D721Med (cell line): ENCODE measurements at places on chromosomes 4 and X.

GRCh38 chrX:145405012-145405411, 157.7 kb downstream of the SPANXN1 start:
- no peak for DNase-seq

DNA sequence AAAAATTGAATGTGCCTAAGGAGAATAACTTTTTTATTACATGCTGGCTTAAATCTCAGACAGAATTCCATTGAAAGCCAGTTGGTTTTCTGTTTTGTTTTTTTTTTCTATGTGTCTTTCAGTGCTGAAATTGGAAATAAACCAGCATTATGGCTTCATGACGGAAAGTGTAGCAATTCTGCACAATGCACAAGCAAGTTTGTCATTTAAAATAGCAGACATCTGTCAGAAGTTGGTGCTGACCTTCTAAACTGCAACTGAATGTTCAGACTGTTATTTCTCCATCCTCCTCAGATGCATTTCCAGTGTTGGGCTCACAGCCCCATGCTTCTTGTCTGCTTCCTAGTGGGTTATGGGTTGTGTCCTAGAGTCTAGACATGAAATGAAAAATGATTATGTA, 107.2 kb upstream of the LIMCH1 start:
- DNase-seq = no peak

- no peak for DNase-seq
These were observed 2.7 kb downstream of the FOXO4 start for GRCh38 chrX:71098302-71098701.

DNA sequence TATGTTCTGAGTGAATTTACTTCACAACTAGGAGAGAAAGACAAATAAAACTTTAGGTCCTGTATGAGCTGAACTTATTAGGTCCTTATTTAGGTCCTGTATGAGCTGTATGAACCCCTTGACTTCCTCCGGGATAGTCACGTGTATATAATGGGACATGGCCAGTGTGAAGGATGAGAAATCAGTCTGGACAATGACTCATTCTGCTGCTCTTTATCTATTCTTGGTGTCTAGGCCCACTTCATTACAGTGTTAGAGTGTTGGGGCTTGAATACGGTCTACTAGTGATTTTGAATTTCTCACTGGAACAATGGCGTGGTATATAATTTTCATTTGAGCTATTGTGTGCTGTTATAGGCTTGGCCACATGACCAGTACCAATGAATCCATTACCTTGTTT, 21.9 kb downstream of the STK26 start:
- DNase-seq = no peak

GRCh38 chr4:161577579-161578301, 586.1 kb downstream of the FSTL5 start:
- DNase-seq = no peak

GRCh38 chr4:2258091-2259035, 3.5 kb downstream of the MXD4 start:
- no peak for DNase-seq

DNA sequence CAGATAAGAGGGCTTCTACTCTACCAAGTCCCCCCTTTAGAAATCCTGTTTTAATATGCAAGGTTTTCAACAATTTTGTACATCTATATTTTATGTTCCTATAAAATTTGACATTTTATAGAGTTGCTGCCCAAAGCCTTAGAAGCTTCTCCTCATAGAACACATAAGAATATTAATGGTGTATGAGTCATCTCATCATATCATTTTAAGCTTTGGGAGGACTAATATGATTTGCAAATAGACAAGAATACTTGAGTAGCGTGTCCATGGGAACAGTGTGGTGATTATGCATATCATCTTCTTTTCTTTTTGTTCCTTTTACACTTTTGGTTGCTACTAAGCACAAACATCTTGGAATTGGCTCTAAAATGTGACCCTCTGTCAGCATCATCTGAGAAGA, 56.7 kb upstream of the HUWE1 start:
- no peak for DNase-seq

- no peak for DNase-seq
These were observed 103.7 kb downstream of the CEP135 start for GRCh38 chr4:56052481-56052880.

DNA sequence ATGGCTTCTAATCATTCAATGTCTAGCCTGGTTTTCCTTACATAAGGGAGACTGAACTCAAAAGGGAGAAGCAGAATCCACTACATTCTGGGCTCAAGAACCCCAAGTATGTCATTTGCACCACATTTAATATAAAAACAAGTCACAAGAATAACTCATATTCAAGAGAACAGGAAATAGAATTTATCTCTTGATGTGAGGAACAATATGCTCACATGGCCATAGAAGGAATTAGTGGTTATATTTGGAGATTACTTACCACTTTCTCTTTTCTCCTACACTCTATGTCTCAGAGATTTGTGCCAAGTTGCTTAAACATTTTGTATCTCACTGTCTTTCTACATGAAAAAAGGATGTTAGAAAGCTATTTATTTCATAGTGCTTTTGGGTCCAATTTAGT, 922.6 kb upstream of the PABPC4L start:
- DNase-seq = no peak

DNA sequence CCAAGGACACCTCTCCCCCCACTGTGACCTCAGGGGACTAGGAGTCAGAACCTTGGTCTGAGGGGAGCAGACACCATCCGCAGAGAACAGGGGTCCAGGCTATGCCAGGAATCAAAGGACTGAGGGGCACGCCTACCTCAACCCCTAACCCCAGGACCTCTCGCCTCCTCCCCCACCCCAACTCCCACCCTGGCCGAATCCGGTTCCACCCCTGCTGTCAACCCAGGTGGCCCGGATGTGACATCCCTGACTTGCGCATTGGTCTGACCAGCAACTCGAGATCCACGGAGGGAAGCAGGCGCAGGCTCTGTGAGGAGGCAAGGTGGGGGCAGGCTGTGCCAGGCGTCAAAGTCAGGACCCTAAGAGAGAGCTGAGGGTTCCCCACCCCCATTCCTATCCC, 468 bp upstream of the MAGEA4 start:
- DNase-seq = no peak

GRCh38 chr4:2848449-2848848, 4.8 kb downstream of the ADD1 start:
- DNase-seq = no peak

DNA sequence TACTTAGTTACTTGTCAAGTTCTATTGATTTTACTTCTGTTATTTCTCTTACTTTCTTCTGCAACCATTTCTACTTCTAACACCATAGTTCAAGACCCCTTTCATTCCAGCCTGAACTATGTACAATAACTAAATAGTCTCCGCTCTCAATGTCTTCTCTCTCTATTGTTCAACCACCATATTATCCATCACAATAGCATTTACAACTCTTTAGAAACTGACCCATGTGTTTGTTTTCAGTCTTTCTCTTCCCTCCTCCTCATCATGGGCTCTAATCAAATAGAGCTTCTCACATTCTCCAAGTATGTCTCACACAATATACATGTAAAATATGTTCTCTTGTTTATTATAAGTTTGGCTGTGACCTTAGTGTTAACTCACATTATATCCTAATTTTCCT, 143.6 kb downstream of the ZAR1 start:
- no peak for DNase-seq

- DNase-seq = no peak
These were observed 802.0 kb downstream of the RPA4 start for GRCh38 chrX:97685753-97686152.

- no peak for DNase-seq
These were observed 4.4 kb downstream of the SCFD2 start for GRCh38 chr4:53361451-53361850.

- DNase-seq = no peak
These were observed 92.6 kb downstream of the TIGD2 start for GRCh38 chr4:89203902-89204301.

GRCh38 chr4:66169341-66169740, 499.1 kb upstream of the EPHA5 start:
- DNase-seq = no peak

DNA sequence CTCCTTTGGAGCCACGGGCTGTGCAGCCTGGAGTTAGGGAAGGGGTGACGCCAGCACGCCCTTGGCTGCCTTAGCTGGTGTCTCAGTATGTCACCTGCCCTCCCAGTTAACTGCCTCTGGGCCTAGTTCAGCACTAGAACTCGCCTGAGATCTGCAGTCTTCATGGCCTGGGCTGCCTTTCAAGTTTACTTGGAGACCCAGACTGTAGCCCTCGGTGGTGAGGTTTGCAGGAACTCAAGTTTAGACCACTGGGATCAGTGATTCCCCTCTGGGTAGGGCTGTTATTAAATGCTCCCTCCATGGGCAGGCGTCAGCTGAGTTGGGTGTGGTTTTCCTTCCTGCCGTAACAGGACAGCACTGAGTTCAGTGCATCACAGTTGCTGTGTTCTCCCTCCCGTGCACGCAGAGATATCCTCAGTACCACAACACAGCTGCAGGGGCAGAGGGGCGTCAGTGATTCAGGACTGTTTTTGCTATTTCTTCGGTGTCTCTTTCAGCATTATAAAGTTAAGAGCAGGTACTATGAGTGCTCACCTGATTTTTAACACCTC, 30.5 kb downstream of the PLAC8 start:
- DNase-seq = no peak

DNA sequence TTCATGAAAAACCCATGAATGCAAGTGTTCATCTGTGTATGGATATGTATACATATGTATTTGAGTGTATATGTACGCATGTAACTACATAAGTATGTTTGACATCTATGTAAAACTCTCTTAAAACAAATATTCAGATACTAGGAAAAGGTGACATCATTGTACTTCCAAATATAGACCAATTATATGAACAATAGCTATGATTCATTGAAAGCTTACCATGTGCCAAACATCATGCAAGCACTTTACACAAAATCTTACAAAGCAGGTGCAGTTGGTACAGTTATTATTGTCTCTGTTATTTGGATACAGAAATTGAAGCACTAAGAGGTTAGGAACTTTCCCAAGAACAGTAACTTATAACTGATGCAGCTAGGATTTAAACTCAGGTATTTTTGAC, 21.4 kb downstream of the MAGEB17 start:
- no peak for DNase-seq

GRCh38 chr4:80610845-80611677, 275.5 kb downstream of the CFAP299 start:
- no peak for DNase-seq

- DNase-seq = no peak
These were observed 134.3 kb upstream of the VCX2 start for GRCh38 chrX:8305350-8305749.

DNA sequence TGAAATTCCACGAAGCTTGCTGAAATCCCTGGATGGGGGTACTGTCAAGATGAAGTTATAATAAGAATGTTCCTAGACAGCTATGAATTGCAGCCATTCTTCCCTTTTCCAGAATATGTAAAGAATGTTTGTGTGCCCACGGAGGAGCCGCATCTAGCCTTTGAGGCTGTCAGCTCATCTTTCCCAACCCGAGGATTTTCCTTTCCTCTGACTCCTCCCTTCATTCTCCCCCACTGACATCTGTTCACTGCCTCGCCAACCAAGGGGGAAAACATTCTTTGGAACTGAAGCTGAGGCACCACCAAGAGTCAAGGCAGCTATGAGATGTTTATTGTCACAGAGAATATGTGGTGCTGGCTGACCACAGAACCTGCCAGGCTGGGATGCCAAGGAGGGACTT, 8.8 kb downstream of the NHSL2 start:
- no peak for DNase-seq

GRCh38 chrX:120302434-120302833, 8.8 kb downstream of the TMEM255A start:
- no peak for DNase-seq

GRCh38 chrX:73987166-73987565, 316.8 kb upstream of the ZCCHC13 start:
- no peak for DNase-seq

DNA sequence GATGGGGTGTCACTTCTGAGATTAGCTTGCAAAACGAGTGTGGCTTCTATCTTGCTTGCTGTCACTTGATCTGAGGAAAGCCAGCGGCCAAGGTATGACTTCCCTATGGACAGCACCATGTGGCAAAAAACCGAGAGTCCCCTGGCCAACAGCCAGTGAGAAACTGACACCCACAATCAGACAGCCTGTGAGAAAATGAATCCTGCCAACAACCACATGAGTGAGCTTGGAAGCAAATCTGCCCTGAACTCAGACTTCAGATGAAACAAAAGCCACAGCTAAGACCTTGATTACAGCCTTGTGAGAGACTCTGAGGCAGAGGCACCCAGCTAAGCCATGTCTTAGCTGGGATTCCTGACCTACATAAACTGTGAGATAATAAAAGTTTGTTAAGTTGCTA, 45.5 kb downstream of the PPP1R2C start:
- DNase-seq = no peak

DNA sequence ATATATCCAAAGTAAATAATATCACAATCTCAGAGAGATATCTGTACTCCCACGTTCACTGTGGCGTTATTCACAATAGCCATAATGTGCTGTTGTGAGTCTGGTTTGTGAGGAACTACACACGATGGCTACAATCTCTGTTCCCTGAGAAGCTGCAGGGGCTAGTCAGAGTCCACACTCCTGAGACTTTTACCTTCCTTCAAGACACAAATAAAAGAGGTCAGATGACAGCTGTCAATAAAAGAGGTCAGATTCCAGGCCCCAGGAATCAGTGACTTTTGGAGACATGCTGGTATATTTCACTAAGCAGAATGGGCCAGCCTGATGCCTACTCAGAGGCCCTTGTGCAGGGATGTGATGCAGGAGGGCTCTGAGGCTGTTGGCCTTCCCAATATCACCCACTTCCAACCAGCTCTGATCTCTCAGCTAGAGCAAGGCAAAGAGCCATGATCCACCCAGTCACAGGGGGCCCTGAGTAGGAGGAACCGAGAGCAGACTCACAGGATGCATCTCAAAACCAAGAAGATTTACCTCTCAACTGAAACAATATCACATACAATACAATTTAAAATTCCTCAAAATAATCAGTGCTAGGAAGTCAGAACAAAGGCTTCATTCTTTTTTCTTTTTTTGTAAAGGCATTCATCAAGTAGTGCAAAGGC, 13.8 kb downstream of the FRYL start:
- no peak for DNase-seq
